ENCODE measurements at places on chromosomes 13 and 19.

DNA sequence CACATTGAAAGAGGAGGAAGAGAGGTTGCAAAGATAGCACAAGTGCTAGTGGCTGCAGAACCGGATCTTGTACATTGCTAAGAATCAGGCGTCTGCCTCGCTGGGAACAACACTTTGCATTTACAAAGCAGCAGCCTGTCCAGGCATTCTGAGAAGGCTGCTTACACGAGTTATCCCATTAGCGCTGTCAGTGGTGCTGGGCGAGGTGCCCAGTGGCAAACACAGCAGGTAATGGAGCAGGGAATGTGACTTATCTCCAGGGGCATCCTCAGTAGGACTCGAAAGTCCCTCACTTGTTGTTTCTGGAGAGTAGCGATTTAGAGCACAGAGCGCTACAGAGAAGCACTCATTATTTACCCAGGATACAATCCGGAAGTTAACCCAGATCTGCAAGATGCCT lies 209.6 kb downstream of the OLFM4 start:
- DNase-seq = no peak

- DNase-seq = no peak
These were observed 67.0 kb downstream of the RYR1 start for GRCh38 chr19:38500450-38500849.

DNA sequence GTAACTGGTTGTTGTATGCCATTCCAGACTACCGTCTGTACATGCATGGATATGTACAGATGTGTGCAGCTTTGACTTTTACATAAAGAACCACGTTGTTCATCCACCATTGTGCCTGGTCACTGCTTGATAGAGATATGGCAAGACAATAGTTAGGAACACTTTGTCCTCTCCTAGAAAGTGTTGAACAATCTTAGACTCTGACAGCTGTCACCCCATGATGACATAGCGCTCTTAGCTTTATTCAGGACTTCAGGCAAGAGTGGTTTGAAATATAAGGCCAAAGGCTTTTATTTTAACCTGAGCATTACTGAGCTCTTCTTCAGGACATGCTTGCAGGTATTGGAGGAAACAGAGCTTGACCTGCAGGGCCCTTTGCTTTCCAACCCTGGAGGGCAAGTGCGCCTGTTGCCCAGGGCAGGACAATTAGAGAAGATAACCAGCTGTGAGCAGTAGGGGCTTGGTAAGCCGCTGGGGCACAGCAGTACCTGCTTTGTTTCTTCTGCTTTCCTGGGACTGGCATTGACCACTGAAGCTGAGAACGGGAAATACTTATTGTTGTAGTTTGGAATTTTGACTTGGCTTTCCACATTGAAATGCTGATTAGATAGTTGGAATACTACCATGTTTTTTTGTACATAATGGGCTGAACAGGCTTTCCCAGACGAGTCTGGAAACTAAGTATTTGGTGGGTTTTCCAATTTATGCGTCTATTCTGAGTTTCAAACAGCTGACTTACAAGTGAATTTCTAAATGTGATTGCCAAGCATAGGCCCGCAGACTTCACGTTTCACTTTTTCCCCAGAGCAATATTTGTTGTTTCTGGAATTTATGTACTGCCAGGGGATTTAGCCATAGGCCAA lies 51.1 kb downstream of the GARRE1 start:
- DNase-seq = no peak

DNA sequence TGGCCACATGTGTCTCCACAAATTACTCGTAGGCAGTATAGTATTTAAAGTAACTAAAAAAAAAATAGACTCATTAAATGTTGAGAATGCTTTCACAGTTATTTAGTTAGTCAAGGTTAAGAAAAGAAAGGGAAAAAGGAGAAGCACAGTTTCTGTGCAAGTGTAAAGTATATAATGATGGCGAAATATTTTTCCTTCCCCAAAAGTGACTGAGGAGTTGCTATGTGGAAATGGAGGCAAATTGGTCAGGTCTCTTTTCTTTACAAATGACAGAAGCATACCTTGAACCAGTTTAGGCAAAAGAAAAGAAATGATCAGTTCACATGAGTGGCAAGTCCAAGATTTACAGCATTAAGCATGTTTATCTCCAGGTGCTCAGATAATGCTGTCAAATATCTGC lies 18.0 kb downstream of the CSNK1A1L start:
- peak; percentile 15 for DNase-seq

DNA sequence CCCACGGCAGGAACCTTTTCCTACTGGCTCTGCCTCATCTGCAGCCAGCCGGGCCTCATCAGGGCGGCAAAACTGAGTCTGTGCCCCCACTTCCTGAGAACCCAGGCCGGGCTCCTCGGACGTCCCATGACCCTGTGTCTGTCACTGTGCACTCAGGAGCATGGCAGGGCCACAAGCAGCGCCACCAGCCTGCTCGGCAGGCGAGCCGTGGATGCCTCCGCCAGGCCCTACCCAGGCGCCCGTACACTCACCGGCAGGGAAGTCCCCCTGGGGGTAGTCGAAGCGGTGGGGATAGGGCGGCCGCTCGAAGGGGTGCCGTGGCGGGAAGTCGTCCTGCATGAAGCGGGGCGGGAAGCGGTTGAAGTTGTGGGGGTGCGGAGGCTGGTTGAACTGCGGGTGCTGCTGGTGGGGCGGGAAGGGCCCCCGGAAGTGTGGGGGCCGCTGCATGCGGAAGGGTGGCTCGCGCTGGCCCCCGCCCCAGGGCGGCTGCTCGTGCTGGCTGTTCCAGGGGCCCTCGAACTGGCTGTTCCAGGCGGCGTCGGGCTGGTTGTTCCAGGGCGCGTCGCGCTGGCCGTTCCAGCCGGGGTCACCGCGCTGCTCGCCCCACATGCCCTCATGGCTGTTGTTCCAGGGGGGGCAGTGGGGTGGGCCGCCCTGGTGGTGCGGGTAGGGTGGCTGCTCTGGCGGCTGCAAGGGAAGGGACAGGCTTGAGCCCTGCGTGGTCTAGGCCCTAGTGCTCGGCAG lies 17.1 kb downstream of the CHERP start:
- DNase-seq = no peak

DNA sequence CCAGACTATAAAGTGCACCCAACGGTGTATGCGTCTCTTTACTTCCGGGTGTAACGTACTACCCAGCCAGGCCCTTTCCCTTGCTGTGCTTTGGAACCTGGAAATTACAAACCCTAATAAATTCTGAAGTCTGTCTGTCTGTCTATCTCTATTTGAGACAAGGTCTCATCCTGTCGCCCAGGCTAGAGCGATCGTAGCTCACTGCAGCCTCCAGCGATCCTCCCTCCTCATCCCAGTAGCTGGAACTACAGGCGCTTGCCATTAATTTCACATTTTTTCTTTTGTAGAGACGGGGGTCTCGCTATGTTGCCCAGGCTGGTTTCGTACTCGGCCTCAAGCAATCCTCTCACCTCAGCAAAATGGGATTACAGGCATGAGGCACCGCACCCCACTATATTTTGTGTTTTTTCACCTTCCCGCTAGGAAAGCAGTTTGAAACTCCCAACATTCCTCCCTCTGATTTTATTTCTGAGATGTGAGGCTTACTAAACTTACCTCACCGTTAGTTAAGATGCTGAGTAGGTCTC lies 469 bp upstream of the RNF6 start:
- no peak for DNase-seq

DNA sequence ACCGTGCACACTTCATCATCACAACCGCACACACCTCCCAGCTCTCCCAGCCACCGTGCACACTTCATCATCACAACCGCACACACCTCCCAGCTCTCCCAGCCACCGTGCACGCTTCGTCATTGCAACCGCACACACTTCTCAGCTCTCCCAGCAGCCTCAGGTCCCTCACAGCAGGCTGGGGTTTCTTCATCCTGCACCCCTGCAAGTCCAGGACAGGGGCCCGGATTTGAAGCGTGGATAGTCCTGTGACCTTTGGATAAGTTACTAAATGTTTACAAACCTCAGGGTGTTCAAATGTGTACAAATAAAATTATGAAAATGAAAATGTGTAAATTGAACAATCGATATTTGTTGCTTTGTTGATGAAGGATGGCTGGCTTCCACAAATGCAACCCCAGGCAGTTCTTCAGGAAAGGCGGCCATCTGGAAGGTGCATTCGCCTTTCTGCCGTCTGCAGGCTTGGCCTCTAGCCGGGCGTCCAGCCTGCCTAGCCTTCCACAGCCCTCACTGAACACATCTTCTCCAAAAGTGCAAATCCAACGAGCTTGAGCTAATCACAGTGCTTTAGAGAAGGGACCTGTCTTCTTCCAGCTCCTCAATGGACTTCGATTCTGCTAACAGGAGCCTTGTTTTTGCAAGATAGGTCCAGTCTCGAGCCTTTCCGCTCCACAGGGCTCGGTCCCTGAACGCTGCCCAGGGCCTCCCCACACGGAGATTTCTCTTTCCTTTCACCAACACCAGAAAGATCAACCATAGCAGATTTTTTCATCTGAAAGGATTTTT lies 74.2 kb downstream of the SPACA7 start:
- DNase-seq = no peak

DNA sequence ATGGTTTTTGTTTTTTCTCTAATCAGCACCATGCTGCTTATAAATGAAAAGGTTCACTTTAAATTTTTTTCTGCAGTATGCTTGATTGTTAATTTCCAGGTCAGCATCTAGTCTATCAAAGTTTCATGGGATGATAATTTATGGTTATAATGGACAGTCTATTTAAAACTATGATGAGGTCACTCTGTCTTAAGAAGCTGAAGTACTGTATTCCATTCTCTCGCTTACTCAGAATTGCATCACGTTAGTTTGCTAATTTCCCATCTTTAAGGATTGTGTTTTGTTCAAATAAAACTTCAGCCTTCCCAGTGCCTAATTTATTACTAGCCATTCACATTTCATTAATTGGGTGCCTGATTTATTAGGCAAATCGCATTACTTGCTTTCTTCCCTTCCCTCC lies 94.3 kb downstream of the GPC6 start:
- no peak for DNase-seq

DNA sequence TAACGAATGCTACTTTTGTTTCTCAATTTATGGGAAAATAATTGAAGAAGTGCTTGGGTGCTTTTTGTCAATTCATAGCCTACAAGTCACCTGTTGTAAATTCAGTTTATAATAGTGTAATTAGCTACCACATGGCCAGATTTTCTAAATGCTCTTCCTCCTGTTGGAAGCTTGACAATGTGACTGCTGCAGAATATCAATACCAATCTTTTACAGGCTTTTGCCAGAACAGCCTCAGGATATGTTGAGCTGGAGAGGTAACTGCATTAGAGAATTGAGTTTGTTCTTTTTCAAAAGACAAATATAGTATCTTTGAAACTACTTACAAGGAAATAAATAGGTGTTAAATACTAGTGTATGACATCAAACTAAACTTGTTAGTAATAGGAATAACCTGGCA lies 277.8 kb downstream of the POU4F1 start:
- no peak for DNase-seq

DNA sequence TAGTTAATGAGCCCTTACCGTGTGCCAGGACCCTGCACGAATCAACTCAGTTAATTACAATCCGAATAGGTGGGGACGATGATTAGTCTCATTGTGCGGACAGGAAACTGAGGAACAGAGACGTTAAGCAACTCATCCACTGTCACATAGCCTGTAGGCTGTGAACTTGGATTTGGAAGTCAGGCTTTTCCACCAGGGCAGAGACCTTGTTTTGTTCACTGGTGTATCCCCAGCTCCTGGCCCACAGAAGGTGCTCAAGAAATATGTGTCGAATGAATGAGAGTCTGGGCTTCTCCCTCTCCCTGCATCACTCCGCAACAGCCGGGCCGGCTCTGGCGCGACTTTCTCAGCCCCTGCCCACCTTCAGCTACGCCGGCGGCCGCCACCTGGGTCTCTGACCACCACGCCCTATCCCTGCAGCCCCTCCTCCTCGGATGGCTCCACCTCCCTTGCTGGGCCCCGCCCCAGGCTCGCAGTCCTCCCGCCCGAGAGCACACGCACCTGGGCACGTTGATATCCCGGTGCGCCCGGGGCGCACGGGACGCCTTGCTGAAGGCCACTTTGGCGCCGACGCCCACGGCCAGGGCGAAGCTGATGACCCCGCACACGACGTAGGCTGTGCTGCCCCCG lies 1.3 kb downstream of the SHISA7 start:
- no peak for DNase-seq

DNA sequence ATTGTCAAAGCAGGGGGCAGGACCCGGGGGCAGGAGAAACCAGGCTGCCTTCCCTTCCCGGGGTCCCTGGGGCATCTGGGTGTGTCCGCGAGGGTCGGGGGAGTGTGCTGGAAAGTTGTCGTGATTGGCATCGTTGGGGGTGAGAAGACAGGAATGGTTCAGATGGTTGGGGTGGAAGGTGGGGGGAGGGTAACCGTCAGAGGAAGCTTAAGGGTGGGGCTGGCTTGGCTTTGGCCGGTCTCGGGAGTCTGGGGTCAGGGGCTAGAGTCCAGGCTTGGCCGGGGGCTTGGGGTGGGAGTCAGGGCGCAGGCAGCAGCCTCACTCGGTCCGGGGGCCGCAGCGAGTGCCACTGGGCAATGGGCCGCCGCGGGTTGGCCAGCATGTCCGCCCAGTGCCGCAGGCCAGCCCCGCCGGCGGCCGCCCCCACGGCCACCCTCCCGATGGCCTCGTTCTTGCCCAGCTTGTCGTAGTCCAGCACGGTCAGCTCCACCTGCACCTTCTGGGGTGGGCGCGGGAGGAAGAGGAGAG lies 6.8 kb upstream of the DNAAF3 start:
- DNase-seq = no peak

- DNase-seq = no peak
These were observed at the start of gene NAT14 for GRCh38 chr19:55484593-55485438. NAT14 (plus strand) TSS chr19:55485188; CDS start chr19:55485709, 521 bp downstream.

GRCh38 chr19:45159210-45159970 lies 1.4 kb downstream of the NKPD1 start:
- DNase-seq = no peak

DNA sequence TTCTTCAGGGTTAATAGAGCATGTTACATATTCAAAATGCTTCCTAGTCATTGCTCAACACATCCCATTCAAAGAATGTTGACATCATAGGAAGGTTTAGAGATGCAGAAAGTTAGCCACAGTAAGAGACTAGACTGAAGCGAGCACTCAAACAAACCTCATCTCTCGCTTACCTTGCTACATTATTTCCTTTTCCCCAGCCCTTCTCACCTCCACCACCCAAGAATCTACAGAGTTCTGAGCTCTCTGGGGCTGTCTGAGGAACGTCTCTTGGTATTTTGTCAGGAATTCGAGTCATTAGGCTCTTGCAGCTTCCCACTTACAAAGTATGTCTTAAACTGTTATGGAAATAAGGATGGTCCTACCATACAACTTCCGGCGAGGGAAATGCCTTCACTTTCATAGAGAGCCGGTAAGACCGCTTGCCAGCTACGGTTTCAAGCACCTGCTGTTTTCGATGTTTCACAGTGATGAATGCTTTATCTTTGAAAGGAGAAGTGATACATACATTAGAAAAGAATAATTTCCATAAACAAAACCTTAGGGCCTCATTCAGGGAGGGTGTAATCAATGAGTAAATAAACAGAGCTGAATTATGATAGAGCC lies 65.1 kb downstream of the FLT1 start:
- DNase-seq = peak; percentile 53

DNA sequence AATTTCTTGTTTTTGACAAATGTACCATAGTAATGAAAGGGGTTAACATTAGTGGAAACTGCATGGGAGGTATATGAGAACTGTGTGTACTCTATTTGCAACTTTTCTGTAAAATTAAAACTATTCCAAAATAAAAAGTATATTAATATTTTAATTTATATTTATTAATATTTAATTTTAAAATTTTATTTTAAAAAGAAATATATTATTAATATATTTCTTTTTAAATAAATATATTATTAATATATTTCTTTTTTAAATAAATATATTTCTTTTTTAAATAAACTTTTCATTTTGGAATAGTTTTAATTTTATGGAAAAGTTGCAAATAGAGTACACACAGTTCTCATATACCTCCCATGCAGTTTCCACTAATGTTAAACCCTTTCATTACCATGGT lies 101.1 kb upstream of the SLC7A1 start:
- DNase-seq = no peak

Measured in inflammatory macrophage (primary cell).